ENCODE measurements at places on chromosomes 6 and 20. TPM values are rescaled to one million over a fixed set of nuclear protein-coding genes. Genes with fewer than 3 reads are reported as not detected.

The CLDN20 gene
- not detected for total RNA-seq

The APMAP gene
- 188 TPM for total RNA-seq

The GJA10 gene
- not detected for total RNA-seq

The ECI2 gene
- 51.2 TPM for total RNA-seq

The LCA5 gene
- 0.58 TPM for total RNA-seq
